ENCODE measurements at places on chromosomes 16 and 17.

DNA sequence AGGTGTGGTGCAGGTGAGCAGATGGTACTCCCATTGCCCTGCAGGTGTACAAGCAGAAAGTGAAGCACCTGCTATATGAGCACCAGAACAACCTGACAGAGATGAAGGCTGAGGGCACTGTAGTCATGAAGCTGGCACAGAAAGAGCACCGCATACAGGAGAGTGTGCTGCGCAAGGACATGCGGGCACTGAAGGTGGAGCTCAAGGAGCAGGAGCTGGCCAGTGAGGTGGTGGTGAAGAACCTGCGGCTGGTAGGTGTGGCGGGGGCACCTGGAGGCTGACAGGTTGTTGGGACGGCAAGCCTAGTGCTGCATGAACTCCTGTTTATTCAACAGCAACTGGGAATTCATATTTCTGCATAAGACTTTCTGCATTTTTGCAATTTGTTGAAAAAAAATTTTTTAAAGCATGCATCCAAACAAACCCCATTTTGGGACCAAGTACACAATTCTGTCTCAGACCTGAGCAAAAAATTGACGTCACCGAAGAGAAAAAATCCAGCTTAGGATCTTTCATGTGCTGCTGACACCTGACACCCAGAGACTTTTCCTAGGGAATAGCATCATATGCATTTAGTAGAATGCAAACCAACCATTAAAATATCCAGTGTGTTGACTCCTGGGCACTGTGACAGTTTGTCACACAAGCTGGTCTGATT is 13.5 kb upstream of the DBNDD1 start:
- no peak for DNase-seq

GRCh38 chr16:53445534-53445933 is 11.3 kb downstream of the RBL2 start:
- no peak for DNase-seq

GRCh38 chr17:46082257-46082656 is 83.2 kb downstream of the STH start:
- no peak for DNase-seq

DNA sequence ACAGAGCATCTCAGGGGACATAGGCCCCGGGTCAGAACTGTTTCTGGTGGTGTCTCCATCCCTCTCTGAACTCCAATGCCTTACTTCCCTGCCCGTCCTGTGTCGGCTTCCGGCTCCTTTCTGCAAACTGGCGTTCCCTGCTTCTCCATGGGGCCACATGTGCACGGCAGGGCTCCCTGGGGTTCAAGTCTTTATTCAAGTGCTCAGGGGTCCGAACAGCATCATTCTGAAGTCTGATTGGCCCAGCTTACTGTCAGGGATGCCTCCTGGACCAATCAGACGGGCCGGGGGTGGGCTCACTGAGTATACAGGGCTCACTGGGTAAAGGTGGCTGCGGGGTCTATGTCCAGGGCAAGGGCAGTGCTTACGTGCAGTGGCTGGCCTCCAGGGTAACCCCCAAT is 17.1 kb downstream of the C16orf82 start:
- no peak for DNase-seq

- no peak for DNase-seq
Measured at GRCh38 chr16:64996641-64997040, 125.2 kb downstream of the CDH11 start.

- DNase-seq = no peak
Measured at GRCh38 chr16:28873543-28874201, 4.6 kb upstream of the ATP2A1 start.

GRCh38 chr17:47708864-47709541 is 15.0 kb downstream of the TBKBP1 start:
- DNase-seq = no peak

DNA sequence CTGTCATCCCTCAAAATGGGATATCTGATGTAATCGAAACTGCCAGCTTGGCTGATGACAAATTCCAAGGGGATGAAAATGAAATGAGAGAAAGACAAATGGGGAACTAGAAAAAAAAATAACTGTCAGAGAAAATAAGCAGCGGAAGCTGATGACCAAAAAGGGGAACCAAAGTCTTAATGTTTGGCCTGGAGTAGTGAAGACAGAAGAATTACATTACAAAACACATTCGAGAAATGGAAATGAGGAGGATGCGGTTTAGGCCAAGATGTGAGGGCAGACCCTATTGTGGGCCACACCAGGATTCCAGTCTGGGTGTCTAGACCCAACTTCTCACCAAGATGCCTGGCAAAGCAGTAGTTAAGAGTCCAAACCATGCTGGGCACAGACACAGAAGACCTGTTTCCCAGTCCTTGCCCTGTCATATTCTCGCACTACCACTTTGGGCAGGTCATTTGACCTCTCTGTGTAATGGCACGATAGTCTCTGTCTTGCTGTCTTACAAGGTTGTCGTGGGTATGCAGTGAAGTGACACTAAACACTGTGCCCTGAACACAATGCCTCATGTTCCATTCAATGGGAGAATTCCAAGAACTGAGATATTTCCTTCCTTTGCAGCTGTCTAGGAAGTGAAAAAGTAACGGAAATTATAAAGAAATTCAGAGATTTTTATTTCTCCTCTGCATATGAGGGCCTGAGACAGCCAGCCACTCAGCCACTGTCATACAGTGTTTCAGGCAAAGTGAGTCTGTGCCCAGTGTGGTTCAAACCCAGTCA is 12.3 kb upstream of the CCL2 start:
- DNase-seq = no peak

DNA sequence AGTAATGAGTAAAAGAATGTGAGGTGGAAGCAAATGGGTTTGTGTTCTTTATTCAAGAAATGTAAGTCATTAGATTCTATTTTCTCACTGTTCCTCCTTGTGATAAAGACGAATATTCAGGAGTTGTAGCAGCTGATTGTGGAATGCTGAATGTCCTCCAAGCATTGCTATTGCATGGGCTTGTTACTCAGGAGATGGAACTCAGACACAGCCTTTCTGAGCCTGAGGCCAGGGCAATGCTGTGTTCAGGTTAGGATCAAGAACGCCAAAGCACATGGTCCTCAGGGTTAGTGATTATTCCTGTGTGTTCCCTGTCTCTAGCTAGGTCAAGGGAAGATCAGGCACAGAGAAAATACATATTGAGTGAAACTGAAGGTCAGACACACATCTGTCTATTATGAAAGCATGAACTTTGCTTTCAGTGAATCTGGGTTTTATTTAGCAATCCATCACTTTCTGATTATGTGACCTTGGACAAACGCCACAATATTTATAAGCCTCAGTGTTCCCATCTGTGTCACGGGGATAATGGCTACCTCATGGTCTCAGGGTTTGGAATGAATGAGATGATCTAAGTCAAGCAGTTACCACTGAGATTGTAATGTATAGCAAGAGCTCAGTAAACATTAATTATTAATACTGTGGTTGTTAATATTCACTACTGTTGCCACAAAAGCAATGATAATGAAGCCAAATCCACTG is 426.8 kb upstream of the DYNLRB2 start:
- no peak for DNase-seq

DNA sequence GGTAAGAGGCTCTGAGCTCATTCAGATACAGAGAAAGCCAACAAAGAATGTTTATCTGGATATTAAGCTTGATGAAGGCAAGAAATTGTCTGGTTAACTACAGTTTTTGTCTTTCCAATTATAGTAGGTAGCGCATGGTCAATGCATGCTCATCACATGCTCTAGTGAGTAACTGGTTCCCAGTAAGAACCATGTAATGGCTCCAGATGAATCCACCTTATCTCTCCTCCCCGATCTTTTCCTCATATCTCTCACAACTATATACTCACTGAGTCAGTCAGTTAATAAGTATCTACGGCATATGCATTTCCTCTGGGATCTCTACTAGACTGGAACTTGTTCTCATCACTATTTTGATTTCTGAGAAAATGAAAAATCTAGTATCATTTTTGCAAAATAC is 340.7 kb upstream of the DYNLRB2 start:
- no peak for DNase-seq

- DNase-seq = no peak
Measured at GRCh38 chr16:66689282-66689681, 7.3 kb downstream of the CMTM4 start.

- DNase-seq = no peak
Measured at GRCh38 chr17:12659500-12659899, 6.2 kb upstream of the MYOCD start.

- peak; percentile 31 for DNase-seq
Measured at GRCh38 chr16:720990-721764, at the start of gene ANTKMT. Gene ANTKMT, plus strand, starts transcription at chr16:721146. Its CDS starts 129 bp downstream, at chr16:721275.

DNA sequence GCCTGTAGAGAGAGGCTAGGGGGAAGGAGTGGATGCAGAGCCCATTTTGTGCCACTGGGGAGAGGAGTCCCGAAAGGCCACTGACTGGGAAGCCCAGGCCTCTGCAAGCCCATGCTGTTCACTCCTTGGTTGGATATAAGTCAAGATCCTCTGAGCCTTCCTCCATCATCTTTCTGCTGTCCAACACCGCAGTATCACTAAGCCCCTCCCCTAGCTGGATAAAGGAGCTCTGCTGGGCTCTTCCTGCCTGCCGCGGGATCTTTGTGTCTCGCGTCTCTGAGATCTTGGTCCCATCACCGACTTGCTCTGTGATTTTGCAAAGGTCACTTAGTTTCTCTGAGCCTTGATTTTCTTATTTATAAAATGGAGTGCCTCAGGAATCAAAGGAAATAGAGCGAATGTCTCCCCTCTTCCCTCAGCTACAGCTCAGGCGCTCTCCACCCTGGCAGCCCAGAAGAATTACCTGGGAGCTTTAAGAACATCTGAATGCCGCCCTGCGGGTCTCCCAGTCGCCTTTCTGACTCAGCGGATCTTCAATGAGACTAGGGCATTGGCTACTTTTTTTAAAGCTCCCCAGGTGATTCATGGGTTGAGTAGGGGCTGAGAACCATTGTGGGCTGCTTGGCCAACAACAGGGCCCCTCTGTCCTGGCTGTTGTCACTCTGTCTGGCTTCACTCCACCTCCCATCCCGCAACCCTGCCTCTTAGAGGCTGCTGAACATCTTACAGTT is 25.2 kb upstream of the TMEM220 start:
- no peak for DNase-seq

- no peak for DNase-seq
Measured at GRCh38 chr17:40820228-40820838, 2.1 kb downstream of the KRT10 start.

- DNase-seq = peak; percentile 41
Measured at GRCh38 chr17:49851387-49852291, 3.8 kb upstream of the TAC4 start.

- no peak for DNase-seq
Measured at GRCh38 chr16:1984347-1985225, 593 bp downstream of the GFER start.

GRCh38 chr16:85056211-85056748 is 28.7 kb downstream of the KIAA0513 start:
- DNase-seq = no peak

GRCh38 chr17:55735731-55736405 is 13.2 kb upstream of the TMEM100 start:
- DNase-seq = peak; percentile 26

DNA sequence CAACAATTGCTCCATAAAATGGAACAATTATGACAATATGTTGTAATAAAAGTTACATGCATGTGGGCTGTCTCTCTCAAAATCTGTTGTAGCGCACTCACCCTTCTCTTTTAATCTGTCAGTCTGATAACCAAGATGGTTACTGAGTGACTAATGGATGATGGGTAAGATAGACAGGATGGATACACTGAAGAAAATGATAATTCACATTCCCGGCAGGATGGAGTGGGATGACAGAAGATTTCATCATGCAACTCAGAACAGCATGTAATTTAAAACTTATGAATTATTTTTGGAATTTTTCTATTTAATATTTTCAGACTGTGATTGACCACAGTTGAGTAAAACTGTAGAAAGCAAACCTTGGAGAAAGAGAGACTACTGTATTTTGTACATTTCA is 30.5 kb downstream of the CDH13 start:
- no peak for DNase-seq

GRCh38 chr17:63341276-63341675 is 104.8 kb downstream of the CYB561 start:
- DNase-seq = no peak

- DNase-seq = no peak
Measured at GRCh38 chr17:5219536-5219935, 15.1 kb downstream of the SCIMP start.

GRCh38 chr17:81271226-81271625 is 23.9 kb downstream of the SLC38A10 start:
- DNase-seq = no peak

- no peak for DNase-seq
Measured at GRCh38 chr16:75247249-75247648, 4.2 kb downstream of the BCAR1 start.

GRCh38 chr16:77761204-77761603 is 27.2 kb upstream of the VAT1L start:
- DNase-seq = no peak

GRCh38 chr17:32285306-32285705 is 19.7 kb downstream of the RHBDL3 start:
- no peak for DNase-seq

DNA sequence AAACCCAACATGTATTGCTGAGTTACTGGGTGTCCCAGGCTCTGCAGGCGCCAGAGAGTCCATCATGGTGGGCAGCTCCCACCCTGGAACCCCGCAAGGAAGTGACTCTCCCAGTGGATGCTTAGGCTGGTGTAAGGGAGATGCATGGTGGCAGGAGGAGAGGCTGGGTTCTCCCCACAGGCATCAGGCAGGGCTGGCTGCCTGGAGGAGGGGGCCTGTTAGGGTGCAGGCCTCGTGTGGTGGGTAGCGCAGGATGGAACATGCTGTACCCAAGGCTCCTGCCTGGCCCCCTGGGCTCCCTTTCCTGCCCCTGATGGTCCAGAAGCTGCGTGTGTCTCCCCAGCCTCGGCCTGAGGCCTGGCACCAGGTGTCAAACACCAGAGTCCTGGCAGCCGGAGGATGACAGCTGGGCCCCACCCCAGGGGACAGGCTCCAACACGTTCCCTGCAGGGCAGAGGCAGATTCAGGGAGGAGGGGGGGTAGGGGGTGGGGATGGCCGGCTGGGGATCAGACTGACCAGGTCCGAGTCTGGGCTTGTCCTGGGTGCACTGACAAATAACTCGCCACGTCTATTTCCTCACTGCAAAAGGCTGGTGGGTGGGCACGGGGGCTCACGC is 40.2 kb upstream of the CIBAR2 start:
- DNase-seq = peak; percentile 60

- no peak for DNase-seq
Measured at GRCh38 chr17:56640116-56640515, 46.6 kb downstream of the NOG start.
